ENCODE measurements at places on chromosomes 16 and 17. TPM values are rescaled to one million over a fixed set of nuclear protein-coding genes. Genes with fewer than 3 reads are reported as not detected.

Gene PYY
- total RNA-seq, result not detected

Gene SCARF1
- total RNA-seq, result 0.18 TPM

Gene TBC1D28
- not detected for total RNA-seq

Gene ZNF597
- 0.99 TPM for total RNA-seq

Gene RNF112
- 0.48 TPM for total RNA-seq

Gene RAMP2
- 1.1 TPM for total RNA-seq

Gene SMIM5
- total RNA-seq, result 1.1 TPM

Gene SCNN1G
- 2.0 TPM for total RNA-seq

Gene RASL10B
- 0.15 TPM for total RNA-seq

Gene ASPA
- total RNA-seq, result not detected

Gene KCTD19
- total RNA-seq, result 0.39 TPM

Gene ITGB4
- total RNA-seq, result 97.6 TPM

Gene SLC22A31
- 1.8 TPM for total RNA-seq

Gene KRTAP9-8
- total RNA-seq, result not detected

Gene NPTX1
- 210 TPM for total RNA-seq

Gene CCDC154
- 0.20 TPM for total RNA-seq

Gene HS3ST3A1
- total RNA-seq, result 0.31 TPM

Gene TRIM25
- 57.5 TPM for total RNA-seq

Measured in A549 treated with Hydrocortisone at 1 μM for 4 hours (cell line).